Jurkat, Clone E6-1 (cell line): ENCODE measurements at places on chromosomes 12 and 14.

GRCh38 chr12:127680516-127680915 lies 586.5 kb upstream of the TMEM132C start:
- DNase-seq, result no peak

GRCh38 chr14:75904311-75904710 lies 77.5 kb downstream of the TGFB3 start:
- DNase-seq, result no peak

DNA sequence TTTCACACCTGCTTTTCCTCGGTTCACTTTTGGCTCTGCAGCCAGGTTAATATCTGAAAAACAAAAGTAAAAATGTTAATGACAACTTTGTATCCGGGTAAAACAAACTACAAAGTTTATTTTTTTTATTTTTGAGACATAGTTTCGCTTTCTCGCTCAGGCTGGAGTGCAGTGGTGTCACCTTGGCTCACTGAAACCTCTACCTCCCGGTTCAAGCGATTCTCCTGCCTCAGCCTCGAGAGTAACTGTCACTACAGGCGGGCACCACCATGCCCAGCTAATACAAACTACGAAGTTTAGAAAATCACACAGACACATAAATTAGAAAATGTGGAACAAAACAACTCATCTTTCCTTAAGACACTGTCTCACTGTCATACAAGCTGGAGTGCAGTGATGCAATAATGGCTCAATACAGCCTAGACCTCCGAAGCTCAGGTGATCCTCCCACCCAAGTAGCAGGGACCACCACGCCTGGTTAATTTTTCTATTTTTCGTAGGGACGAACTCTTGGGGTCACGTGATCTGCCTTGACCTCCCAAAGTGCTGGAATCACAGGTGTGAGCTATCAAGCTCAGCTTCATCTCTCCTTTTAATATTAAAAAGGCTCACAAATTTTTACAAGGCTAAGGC lies 38.1 kb downstream of the HNRNPC start:
- DNase-seq, result no peak

DNA sequence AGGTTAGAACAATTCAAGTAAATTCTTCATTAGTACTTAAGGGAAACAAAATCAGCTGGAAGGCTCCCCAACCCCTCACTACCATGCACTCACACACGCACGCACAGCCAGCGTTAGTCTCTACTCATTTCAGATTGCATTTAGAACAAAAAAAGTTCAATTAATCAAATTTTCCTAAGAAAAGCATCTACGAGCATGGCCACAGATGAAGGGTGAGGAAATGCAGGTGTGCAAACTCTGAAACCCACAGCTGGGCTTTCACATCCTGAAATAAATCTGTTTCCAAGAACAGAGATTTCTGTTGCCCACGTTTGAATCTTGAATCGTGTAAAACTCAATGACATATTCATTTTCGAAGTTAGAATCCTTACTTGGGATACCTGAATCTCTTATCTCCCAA lies 62.6 kb downstream of the SEL1L start:
- DNase-seq, result no peak

- no peak for DNase-seq
These were observed 77.7 kb downstream of the PRMT8 start for GRCh38 chr12:3568695-3569094.

- no peak for DNase-seq
These were observed 123.6 kb downstream of the TSPAN9 start for GRCh38 chr12:3200814-3201233.

GRCh38 chr12:124655048-124655697 lies 87.8 kb upstream of the NCOR2 start:
- no peak for DNase-seq

DNA sequence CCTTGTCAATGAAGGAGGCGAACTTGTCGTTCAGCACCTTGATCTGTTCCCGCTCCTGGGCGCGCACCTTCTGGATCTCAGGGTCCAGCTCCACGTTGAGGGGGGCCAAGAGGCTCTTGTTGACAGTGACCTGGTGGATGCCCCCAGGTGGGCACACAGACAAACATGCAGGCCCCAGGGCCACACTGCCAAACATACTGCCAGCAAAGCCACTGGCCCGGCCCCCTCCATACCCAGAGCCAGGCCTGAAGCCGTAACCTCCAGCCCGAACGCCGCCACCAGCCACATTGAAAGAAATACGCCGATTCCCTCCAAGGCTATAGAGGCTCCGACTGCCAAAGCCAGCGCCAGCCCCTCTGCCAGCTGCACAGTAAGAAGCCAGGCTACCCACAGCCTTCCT lies 337 bp downstream of the KRT74 start:
- no peak for DNase-seq

DNA sequence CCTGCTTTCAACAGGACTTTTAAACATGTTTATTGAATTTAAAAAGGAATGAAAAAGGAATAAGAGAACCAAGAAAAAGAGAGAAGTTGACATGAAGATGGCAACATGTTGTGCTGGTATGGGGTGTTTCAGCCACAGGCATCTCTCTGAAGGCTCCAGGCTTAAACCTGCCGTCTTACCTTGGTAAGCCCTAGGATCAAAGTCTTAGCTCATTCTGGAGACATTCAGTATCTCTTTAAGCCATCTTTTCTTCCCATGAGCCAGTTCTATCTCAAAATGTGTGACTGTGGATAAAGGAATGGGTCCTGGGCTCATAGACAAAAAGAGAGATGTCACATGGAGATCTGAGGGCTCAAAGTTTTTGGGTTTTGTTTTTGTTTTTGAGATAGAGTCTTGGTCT lies 1.6 kb upstream of the TFCP2 start:
- no peak for DNase-seq

GRCh38 chr12:128693771-128694170 lies 130.0 kb downstream of the SLC15A4 start:
- no peak for DNase-seq

DNA sequence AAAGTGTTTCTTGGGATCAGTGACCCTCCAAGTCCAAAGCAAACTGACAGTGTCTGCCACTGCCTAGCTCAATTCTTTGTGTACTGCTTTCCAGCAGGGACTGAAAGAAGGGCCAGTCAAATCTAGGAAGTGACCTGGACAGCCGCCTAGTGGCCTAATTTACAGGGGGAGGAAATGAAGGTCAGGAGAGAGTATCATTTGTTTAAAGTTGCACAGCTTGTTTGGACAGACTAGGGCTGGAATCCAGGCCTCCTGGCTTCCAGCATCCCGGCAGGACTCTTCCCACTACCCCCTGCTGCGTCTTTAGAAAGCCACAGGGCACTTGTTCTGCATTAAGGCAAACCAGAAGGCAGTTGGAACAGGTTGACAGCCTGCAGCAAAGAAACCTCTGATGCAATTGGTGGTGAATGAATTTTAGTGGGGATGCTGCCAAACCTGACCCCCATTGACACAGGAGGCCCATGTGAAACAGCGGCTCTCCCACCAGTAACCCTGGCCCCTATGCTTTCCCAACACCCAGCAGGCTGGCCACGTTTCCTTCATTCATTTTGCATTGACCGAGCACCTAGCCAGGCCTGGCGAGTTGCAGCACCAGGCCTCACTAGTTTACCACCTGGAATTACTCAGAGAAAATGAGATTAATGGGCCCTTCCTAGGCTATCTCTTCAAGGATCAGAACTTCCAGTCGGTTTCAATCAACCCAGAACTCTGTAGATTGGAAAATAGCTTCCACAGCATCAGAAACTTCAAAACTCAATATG lies 28.2 kb downstream of the GALNT16 start:
- no peak for DNase-seq

DNA sequence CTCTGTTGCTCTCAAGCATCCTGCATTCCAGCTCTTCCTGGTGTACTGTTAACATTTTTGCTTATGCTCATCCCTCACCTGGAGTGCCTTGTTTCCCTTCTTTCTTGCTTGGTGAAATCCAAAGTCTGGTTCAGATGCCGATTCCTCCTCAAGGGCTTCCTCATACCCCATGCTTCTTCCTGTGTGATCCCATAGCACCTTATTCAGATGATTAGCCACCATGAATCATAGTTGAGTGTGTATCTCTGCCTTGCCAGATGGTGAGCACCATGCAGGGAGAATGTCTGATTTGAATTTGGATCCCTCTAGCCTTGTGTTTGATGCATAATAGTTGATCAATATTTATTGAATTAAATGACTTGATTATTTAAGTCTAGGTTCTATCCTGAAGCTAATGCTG lies 39.4 kb upstream of the ANO4 start:
- no peak for DNase-seq

DNA sequence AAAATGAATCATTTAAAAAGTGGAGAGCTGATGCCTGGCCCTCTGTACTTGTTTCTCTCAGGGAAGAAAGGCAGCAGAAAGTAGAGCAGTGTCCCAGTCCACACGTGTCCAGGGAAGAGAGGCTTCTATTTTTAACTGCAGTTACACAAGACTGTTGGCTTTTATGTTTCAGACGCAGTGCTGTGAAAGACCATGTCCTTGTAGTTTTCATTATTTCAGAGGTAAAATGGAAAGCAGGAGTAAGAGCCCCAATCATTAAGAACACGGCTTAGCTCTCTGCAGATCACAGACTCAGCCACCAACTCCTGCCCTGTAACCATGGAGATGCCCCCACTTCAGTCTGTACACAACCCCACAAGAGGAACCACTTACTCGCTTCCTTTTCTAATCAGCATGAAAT lies 336.3 kb downstream of the DAD1 start:
- DNase-seq, result no peak

GRCh38 chr14:104390221-104390931 lies 189.2 kb upstream of the C14orf180 start:
- no peak for DNase-seq

GRCh38 chr14:36217732-36218131 lies 41.2 kb upstream of the PTCSC3 start:
- no peak for DNase-seq

- DNase-seq, result no peak
These were observed 3.0 kb downstream of the TRMT5 start for GRCh38 chr14:60977847-60978246.

GRCh38 chr14:48970943-48971342 lies 615.2 kb downstream of the RPS29 start:
- no peak for DNase-seq

- no peak for DNase-seq
These were observed 6.2 kb upstream of the KRT86 start for GRCh38 chr12:52268212-52268611.

GRCh38 chr12:98814254-98814653 lies 169.2 kb downstream of the APAF1 start:
- DNase-seq, result no peak

DNA sequence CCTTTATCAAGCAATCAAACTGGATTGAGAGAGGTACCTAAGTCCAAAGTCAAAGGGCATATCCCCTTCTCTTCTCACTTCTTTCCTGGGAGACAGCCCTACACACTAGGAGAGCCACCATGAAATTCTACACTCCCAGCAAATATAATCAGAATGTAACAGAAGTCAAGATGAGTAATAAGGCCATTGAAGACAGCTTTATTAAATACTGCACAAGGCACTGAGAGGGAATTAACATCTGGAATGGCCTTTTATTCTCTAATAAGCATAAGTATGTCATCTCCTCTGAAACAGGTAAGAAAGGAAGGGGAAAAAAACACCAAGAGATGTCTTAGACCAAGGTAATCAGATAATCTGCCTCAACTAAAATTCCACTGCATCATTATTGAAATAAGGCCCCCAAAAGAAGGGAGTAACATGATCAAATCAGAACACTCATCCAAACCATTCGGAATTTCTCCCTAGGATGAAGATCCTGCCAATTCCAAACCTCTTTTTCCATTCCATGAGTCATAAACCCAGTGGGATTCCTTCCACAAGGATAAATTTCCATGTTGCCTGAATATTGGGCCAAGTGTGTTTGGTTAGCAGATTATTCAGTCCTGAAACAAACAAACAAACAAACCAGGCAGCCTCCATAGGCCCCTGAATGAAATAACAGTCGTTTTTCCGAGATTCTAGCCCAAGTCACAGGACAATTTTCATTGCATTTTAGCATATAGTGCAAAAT lies 19.9 kb downstream of the SLC35F4 start:
- DNase-seq, result no peak

GRCh38 chr12:113039911-113040445 lies 16.6 kb upstream of the DTX1 start:
- no peak for DNase-seq

GRCh38 chr14:39368261-39368959 lies 63.8 kb downstream of the FBXO33 start:
- DNase-seq, result peak; percentile 21

DNA sequence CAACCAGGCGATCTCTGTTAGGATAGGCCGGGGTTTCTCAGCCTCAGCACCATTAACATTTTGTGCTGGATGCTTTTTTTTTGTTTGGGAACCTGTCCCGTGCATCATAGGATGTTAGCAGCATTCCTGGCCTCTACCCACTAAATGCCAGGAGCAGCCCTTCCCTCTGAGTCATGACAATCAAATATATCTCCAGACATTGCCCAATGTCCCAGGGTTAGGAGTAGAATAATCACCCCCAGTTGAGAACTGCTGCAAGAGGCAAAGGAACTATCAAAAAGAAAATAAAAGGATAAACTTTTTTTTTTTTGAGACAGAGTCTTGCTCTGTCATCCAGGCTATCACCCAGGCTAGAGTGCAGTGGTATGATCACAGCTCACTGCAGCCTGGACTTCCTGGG lies 76.0 kb downstream of the ACACB start:
- no peak for DNase-seq

GRCh38 chr14:92655419-92656201 lies 92.8 kb downstream of the LGMN start:
- no peak for DNase-seq

DNA sequence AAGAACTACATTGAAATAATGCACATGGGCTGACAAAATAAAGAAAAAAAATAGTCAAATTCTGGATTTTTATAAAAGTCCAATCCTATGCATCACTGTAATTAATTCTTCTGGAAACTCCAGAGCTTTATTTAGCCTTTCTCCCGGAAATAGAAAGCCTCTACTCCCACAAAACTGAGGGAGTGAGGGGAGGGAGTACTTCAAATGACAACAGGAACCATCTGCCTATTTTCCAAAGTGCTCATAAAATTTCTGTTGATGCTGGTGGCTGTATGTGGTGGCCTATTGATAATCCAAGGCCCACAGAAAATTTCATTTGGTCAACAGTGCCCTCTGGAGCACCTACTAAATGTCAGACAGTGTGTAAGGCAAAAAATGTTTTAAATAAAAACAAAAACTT lies 64.6 kb downstream of the KIF21A start:
- no peak for DNase-seq

GRCh38 chr12:69389831-69390230 lies 30.3 kb downstream of the YEATS4 start:
- DNase-seq, result no peak

- peak; percentile 39 for DNase-seq
These were observed 31.1 kb upstream of the AMIGO2 start for GRCh38 chr12:47110718-47111391.

DNA sequence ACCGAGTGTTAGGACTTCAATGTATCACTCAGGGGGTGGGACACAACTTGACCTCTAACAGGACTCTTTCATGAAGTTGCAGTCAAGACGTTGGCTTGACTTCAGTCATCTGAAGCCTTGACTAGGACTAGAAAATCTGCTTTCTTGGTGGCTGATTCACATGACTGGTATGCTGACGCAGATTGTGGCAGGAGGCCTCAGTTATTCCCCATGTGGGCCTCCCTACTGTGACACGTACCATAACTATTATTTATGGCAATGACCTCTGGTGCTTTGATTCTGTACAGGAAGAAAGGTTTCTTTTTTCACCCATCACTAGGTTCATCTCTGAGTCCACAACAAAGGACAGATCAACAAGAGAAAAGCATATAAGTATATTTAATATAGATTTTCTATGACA lies 270.4 kb downstream of the NEDD1 start:
- no peak for DNase-seq

- no peak for DNase-seq
These were observed 45.9 kb upstream of the SLC6A13 start for GRCh38 chr12:308511-308910.

- no peak for DNase-seq
These were observed 3.6 kb downstream of the PELI2 start for GRCh38 chr14:56121816-56122215.

GRCh38 chr14:85867450-85867849 lies 337.5 kb downstream of the FLRT2 start:
- DNase-seq, result no peak
